CD4-positive, alpha-beta memory T cell (primary cell): ENCODE measurements at places on chromosomes 2 and 18. TPM values are rescaled to one million over a fixed set of nuclear protein-coding genes. Genes with fewer than 3 reads are reported as not detected.

CMPK2 gene
- total RNA-seq = 3.5 TPM

DNA sequence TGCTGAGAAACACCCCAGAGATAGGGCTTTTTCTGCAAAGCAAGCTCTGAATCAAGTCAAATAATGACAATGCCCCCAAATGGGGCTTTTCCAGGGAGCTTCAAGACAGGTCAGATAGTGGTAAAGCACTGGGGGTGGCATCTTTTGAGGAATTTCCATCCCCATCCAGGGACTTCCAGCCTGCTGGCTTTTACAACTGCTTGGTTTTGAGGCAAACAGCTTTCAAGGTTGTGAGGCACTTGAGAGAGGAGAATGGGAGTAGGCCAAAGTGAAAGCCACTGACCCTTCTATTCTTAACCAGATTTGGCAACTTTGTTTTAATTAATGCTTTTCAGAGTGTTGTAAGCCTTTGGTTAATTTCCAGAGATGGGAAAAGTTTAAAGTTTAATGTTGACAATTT lies 762.0 kb upstream of the POU3F3 start:
- no peak overlapping the region for H3K4me3 ChIP-seq
- H3K27me3 ChIP-seq = no peaks in the 10 kb centered on the region
- DNase-seq = no peak
- no peaks in the 10 kb centered on the region for H3K36me3 ChIP-seq
- no peaks in the 10 kb centered on the region for H3K4me1 ChIP-seq

DNA sequence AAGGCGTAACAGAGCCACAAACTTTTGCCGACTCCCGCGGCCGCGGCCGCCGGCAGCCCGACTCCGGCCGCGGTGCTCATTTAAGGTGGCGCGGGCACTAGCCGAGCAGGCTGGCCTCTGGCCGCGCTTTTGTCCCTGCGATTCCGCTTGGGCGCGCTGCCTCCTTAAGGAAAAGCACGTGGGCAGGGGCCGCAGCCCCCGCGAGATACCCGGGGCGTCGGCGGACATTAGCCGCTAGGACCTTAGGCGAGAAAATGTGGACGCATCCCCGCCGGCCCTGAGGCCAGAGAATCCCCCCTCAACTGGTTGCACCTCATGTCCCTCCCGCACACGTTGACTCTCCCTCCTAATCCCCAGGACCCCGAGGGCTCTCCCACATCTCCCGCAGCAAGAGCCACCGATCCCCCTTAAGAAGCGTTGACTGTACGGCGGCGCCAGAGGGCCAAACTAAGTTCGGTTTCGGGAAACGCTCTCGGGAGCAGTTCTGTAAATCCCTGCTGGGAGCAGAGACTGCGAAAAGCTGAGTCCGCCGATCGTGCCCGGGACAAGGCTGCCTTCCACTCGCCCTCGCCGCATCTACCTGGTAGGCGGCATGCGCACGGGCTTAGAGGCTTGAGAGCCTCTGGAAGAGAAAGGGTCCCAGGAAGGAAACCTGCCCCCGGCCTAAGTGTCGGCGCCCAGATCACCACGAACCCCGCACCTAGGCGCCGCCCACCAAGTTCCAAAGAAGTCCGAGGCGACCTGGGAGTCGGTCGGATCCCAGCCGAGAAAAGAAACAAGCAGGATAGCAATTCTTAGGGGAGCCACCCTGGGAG lies 1.8 kb upstream of the SATB2 start:
- peak; percentile 58 for DNase-seq
- H3K4me3 ChIP-seq = peak overlapping the region; percentile 73
- H3K27me3 ChIP-seq = peaks cover 60% of the 10 kb centered on the region
- H3K27ac ChIP-seq = no peak overlapping the region
- no peaks in the 10 kb centered on the region for H3K36me3 ChIP-seq

- no peak overlapping the region for H3K27ac ChIP-seq
- H3K27me3 ChIP-seq = peaks cover 5% of the 10 kb centered on the region
- no peak for DNase-seq
- no peak overlapping the region for H3K4me3 ChIP-seq
- no peaks in the 10 kb centered on the region for H3K36me3 ChIP-seq
Observed at GRCh38 chr2:190184460-190184859, 121.9 kb upstream of the MSTN start.

GRCh38 chr2:10047616-10048500 lies 4.5 kb downstream of the KLF11 start:
- H3K4me1 ChIP-seq = peaks cover 13% of the 10 kb centered on the region
- no peak overlapping the region for H3K4me3 ChIP-seq
- DNase-seq = no peak

SERPINE2 gene
- 0.47 TPM for total RNA-seq

- H3K27me3 ChIP-seq = no peaks in the 10 kb centered on the region
- H3K27ac ChIP-seq = no peak overlapping the region
- H3K4me3 ChIP-seq = no peak overlapping the region
- no peak for DNase-seq
Observed at GRCh38 chr18:61765097-61765496, 127.7 kb downstream of the RNF152 start.

GRCh38 chr18:39862341-39862740 lies 2092.7 kb upstream of the PIK3C3 start:
- H3K36me3 ChIP-seq = no peaks in the 10 kb centered on the region
- no peaks in the 10 kb centered on the region for H3K27me3 ChIP-seq
- no peak for DNase-seq
- H3K4me1 ChIP-seq = no peaks in the 10 kb centered on the region

- no peaks in the 10 kb centered on the region for H3K36me3 ChIP-seq
- H3K27ac ChIP-seq = no peak overlapping the region
- no peaks in the 10 kb centered on the region for H3K4me1 ChIP-seq
- no peak for DNase-seq
Observed at GRCh38 chr2:219911541-219911940, 284.1 kb downstream of the SLC4A3 start.

MEP1B gene
- not detected for total RNA-seq

DNA sequence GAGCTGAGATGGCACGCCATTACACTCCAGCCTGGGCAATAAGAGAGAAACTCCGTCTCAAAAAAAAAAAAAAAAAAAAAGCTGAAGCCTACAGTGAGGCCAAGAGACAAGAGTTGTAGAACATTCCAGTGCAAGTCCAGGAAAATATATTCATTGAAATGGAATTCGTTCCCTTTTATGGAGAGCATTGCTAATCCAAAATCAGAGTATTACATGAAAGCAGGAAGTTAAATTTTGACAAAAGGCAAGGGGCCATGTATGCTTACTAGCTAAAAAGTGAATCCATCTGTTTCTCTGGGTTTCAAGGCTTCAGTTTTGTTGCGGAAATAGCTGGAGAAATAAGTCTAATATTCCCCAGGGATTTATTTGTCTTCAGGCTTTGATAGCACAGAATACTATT lies 471.7 kb downstream of the THSD7B start:
- no peak for DNase-seq
- no peak overlapping the region for H3K27ac ChIP-seq
- no peaks in the 10 kb centered on the region for H3K27me3 ChIP-seq
- no peaks in the 10 kb centered on the region for H3K4me1 ChIP-seq
- H3K36me3 ChIP-seq = no peaks in the 10 kb centered on the region
- H3K4me3 ChIP-seq = no peak overlapping the region

DNA sequence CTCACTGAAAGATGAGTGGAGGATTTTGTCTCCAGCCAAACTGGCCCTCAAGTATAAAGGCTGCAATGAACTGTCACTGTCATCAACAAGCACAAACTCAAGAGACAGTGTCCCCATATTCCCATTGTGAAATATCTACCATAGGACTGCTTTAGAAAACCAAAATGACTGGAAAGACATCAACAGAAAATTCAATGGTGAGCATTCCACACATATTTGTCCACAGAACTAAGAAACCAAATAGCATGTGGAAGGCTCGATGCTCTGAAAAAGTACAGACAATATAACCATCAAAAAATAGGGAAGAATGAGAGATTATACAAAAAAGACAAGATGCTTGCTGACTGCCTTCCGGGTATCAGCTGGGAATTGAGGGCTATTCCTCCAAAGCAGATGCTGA lies 37.6 kb downstream of the TGFBRAP1 start:
- no peaks in the 10 kb centered on the region for H3K27me3 ChIP-seq
- no peak for DNase-seq
- no peak overlapping the region for H3K27ac ChIP-seq
- no peaks in the 10 kb centered on the region for H3K4me1 ChIP-seq
- no peak overlapping the region for H3K4me3 ChIP-seq

- no peaks in the 10 kb centered on the region for H3K4me1 ChIP-seq
- no peaks in the 10 kb centered on the region for H3K36me3 ChIP-seq
- no peaks in the 10 kb centered on the region for H3K27me3 ChIP-seq
- H3K27ac ChIP-seq = no peak overlapping the region
- no peak for DNase-seq
Observed at GRCh38 chr2:197925204-197925603, 120.8 kb downstream of the PLCL1 start.

- H3K27me3 ChIP-seq = peaks cover 26% of the 10 kb centered on the region
- DNase-seq = no peak
- H3K27ac ChIP-seq = no peak overlapping the region
Observed at GRCh38 chr2:88201811-88202169, 31.6 kb downstream of the THNSL2 start.

ARHGAP15 gene
- 225 TPM for total RNA-seq

- DNase-seq = no peak
- no peak overlapping the region for H3K27ac ChIP-seq
- no peaks in the 10 kb centered on the region for H3K27me3 ChIP-seq
Observed at GRCh38 chr2:239608260-239608659, 207.4 kb upstream of the HDAC4 start.

CFAP65 gene
- not detected for total RNA-seq

- H3K27me3 ChIP-seq = no peaks in the 10 kb centered on the region
- H3K4me1 ChIP-seq = no peaks in the 10 kb centered on the region
- no peak overlapping the region for H3K4me3 ChIP-seq
Observed at GRCh38 chr2:227789803-227790202, 23.8 kb upstream of the CCL20 start.

FLACC1 gene
- 10.3 TPM for total RNA-seq

GRCh38 chr2:3445891-3446290 lies 66.4 kb downstream of the TRAPPC12 start:
- no peak overlapping the region for H3K4me3 ChIP-seq
- no peaks in the 10 kb centered on the region for H3K27me3 ChIP-seq
- H3K27ac ChIP-seq = no peak overlapping the region
- H3K4me1 ChIP-seq = no peaks in the 10 kb centered on the region
- DNase-seq = no peak
